ENCODE measurements at places on chromosomes 5 and 9. TPM values are rescaled to one million over a fixed set of nuclear protein-coding genes. Genes with fewer than 3 reads are reported as not detected.

Gene KYAT1
- polyA plus RNA-seq, result 24.4 TPM

Gene ROPN1L
- 4.3 TPM for polyA plus RNA-seq

Gene MARCHF6
- 243 TPM for polyA plus RNA-seq

Gene SLC6A7
- polyA plus RNA-seq, result 4.6 TPM

Gene FBXO4
- 0.36 TPM for polyA plus RNA-seq

Gene TMEM252
- not detected for polyA plus RNA-seq

Gene PCDHGA4
- 0.38 TPM for polyA plus RNA-seq

Gene OR13C3
- polyA plus RNA-seq, result not detected

Gene ANKRD31
- 0.62 TPM for polyA plus RNA-seq

Gene PCDHA13
- polyA plus RNA-seq, result 1.2 TPM

Gene ORM2
- not detected for polyA plus RNA-seq

Gene HARS2
- polyA plus RNA-seq, result 93.9 TPM

Gene CDKN2B
- 0.15 TPM for polyA plus RNA-seq

Gene GPR107
- polyA plus RNA-seq, result 28.6 TPM

Gene WDR31
- polyA plus RNA-seq, result 0.59 TPM

Gene FBXL7
- 0.24 TPM for polyA plus RNA-seq

Gene NTNG2
- 0.26 TPM for polyA plus RNA-seq

Gene DOCK8
- polyA plus RNA-seq, result not detected

Gene PCDHGA3
- 0.26 TPM for polyA plus RNA-seq

Gene PRR16
- polyA plus RNA-seq, result 1.7 TPM

Gene GLIPR2
- polyA plus RNA-seq, result 8.0 TPM

Gene CORO2A
- 1.9 TPM for polyA plus RNA-seq

Gene CDH10
- 7.6 TPM for polyA plus RNA-seq

Gene RGS7BP
- 15.4 TPM for polyA plus RNA-seq

Gene MEIKIN
- polyA plus RNA-seq, result not detected

Gene GRM6
- polyA plus RNA-seq, result not detected

Gene ACTL7B
- polyA plus RNA-seq, result not detected

Gene SMIM33
- not detected for polyA plus RNA-seq

Gene FEM1C
- polyA plus RNA-seq, result 16.4 TPM

Gene FGF18
- polyA plus RNA-seq, result 1.2 TPM

Gene INSL4
- polyA plus RNA-seq, result not detected

Gene IFNB1
- polyA plus RNA-seq, result not detected

Gene CNTFR
- 19.0 TPM for polyA plus RNA-seq

Gene PCDHA2
- 9.9 TPM for polyA plus RNA-seq

Gene SLC25A2
- polyA plus RNA-seq, result not detected

Gene TTC39B
- 2.8 TPM for polyA plus RNA-seq

Gene CDC25C
- polyA plus RNA-seq, result 0.71 TPM

Gene FIBCD1
- polyA plus RNA-seq, result 1.6 TPM

Gene TAS2R1
- 0.41 TPM for polyA plus RNA-seq

Gene ADAMTS6
- 0.58 TPM for polyA plus RNA-seq

Gene LRRC14B
- not detected for polyA plus RNA-seq

Gene CDC20B
- 0.28 TPM for polyA plus RNA-seq

Gene CD274
- polyA plus RNA-seq, result 0.16 TPM

Gene RIGI
- polyA plus RNA-seq, result 2.5 TPM

Gene RNF183
- polyA plus RNA-seq, result not detected

Gene ACTBL2
- not detected for polyA plus RNA-seq

Gene GABRA6
- 2.2 TPM for polyA plus RNA-seq

Gene TXNDC8
- polyA plus RNA-seq, result not detected

Gene ST6GALNAC6
- 44.2 TPM for polyA plus RNA-seq

Gene ITGA1
- polyA plus RNA-seq, result 0.10 TPM

Gene GABBR2
- polyA plus RNA-seq, result 8.7 TPM

Gene C9
- polyA plus RNA-seq, result not detected

Gene SLCO6A1
- not detected for polyA plus RNA-seq

Gene TXN
- polyA plus RNA-seq, result 279 TPM

Gene CRHBP
- not detected for polyA plus RNA-seq

Gene SGCD
- 2.5 TPM for polyA plus RNA-seq

Gene ENHO
- polyA plus RNA-seq, result 172 TPM
